Head of caudate nucleus (tissue), 42 donors: ENCODE measurements at places on chromosomes 7 and 10.

DNA sequence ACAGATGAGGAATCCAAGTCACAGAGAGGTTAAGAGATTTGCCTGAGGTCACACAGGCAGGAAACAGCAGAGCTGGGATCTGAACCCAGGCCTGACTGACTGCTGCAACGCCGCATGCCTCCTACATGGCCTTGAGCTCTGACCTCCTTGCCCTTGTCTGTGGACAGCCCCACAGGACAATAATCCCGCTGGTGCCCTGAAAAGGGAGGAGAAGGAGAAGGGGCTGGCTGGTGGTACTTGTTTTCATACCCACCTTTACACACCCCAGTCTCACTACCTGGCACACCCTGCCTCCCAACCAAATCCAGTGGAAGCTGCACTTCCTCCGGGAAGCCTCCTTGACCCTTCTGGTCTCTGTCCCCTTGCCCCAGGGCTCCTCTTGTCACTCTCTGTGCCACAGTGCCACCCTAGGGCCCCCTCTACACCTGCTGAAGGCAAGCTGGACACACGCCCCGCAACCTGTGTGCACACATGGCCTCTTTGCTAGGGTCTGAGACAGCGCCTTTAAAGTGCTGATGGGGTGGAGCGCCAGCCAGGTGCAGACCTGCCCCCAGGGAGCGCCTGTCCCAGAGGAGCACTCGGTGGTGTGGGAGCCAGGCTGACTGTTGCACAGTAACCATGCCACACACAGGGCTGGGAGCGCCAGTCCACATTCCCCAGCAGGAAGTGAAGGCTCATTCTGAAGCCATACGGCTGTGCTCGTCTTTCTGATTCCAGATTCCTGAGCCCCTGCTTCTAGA lies 38.6 kb downstream of the ZCCHC24 start:
- no peak for DNase-seq

GRCh38 chr10:75146780-75147179 lies 35.3 kb downstream of the SAMD8 start:
- DNase-seq = no peak

- no peak for DNase-seq
Observed at GRCh38 chr7:19772841-19773760, at the start of gene TMEM196. Gene TMEM196, minus strand, starts transcription at chr7:19773617. Its CDS starts 921 bp downstream, at chr7:19772696.

DNA sequence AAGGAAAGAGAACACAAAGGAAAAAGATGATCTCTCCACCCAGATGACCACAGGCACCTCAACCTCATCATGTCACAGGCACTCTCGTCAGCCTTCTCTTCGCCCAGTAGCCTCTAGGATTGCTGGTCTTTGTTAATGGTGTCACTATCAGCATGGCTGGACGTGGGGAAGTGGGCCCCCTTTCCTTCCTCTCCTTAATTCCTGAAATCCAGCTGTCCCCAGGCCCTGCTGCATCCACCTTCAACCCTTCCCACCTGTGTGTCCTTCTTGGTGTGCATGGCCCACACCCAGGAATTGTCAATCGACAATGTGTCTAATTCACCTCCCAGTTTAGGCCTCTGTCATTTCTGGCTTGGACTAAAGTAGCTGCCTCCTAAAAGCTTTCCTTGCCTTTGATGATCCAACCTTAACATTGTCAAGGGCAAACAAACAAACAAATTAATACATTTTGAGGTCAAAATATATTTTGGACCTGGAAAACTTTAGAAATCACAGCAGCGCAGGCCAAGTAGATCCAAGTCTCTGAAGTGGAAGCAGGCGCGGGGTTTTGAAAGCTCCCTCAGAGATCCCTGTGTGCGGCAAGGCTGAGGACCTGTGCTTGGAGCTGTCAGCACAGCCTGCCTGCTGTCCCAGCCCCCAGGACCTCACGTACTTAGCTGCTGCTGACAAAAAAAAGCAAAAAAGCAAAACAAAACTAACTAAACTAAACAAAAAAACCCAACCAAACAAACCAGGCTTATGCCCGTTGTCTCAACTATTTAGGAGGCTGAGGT lies 193.3 kb upstream of the LYZL2 start:
- no peak for DNase-seq

DNA sequence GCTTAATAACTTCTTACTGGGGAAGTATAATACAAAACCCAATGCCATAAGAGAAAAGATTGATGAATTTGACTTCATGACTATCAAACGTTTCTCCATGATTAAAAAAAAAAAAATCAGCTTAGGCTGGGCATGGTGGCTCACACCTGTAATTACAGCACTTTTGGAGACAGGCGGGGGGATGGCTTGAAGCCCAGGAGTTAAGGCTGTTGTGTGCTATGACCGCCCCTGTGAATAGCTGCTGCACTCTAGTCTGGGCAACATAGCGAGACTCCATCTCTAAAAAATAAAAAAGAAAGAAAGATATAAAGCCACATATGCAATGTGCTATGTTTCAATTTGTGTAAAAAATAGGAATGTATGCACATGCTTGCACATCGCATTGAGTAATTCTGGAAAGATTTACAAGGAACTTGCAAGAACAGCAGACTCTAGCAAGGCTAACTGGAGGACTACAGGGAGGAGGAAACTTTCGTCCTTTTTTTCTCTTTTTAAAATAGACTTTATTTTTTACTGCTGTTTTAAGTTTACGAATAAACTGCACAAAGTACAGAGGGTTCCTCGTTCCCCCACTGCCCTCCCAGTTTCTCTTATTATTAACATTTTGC lies 10.3 kb upstream of the RARRES2 start:
- DNase-seq = no peak

DNA sequence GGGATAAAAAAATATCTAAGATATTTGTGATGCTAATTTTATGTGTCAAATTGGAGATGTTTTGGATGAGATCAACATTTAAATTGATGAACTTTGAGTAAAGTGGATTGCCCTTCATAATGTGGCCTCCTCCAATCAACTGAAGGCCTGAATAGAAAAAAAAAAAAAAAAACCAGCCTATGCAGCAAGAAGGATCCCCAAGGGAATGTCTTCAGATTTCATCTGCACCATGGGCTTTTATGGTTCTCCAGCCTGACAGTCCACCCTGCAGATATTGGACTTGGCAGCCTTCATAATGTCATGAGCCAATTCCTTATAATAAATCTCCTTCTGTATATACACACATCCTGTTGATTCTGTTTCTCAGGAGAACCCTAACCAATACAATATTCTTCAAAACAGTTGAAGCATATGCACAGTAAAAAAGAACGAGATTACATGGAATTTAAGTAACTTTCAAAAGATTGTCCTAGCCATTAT lies 316.9 kb upstream of the PLXDC2 start:
- DNase-seq = no peak

- DNase-seq = no peak
Observed at GRCh38 chr7:47407821-47408674, 173.9 kb downstream of the TNS3 start.

DNA sequence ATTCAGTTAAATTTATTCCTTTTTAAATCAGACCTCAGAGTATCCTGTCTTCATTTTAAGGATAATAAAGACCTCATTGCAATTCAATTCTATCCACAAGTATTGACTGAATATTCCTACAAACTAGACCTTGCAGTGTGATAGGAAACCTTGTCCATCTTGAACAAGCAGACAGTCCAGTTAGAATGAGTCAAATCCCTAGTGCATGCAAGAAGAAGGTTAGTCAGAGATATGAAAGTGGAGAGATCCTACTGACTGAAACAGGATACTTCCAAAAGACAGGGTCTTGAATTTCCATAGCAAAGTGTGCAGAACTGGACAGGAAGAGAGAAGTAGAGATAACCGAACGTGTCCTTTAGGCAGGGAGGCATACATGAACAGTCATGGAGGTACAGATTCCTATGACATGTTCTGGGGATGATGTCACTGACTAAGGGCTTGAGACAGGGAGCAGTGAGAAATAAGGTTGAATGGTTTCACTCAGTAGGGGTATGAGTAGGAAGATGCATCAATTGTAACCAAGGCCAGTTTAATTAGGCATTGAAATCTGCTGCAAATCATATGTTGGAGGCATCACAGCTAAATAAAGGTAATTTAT lies 45.2 kb downstream of the PPP1R3A start:
- DNase-seq = no peak

GRCh38 chr10:51821045-51821444 lies 121.7 kb upstream of the CSTF2T start:
- no peak for DNase-seq
